NCI-H146 (cell line): ENCODE measurements at places on chromosomes 7 and 10.

- peak; percentile 13 for DNase-seq
These were observed 137.5 kb upstream of the MKLN1 start for GRCh38 chr7:131190146-131190545.

DNA sequence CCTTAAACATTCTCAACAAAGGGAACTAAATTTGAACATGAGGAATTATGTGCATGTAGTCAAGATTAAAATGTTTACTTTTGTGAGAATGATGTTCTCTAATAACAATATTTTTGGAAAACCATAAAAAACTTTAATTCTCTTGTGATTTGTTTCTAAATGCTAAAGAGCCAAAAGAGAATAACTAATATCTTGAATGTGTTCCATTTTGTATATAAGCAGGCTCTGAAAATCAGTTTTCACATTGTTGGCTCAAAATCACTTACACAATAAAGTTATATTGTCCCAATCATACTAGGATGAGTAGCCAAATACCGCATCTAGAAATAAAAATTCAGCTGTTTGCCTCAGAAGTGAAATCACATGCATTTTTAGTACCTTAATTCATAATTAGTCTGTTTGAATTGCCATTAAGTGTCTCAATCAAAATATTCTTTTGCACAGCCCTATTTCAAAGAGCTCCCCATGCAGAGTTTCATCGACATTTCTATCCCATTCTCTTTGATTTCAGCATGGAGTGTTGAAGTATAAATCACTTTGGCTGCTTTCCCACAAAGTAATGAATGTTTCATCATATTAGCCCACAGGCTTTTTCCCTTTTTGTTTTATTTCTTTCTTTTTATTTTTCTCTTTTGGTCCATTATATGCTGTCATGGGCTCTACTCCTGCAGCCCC is 420.3 kb upstream of the POM121L12 start:
- no peak for DNase-seq

DNA sequence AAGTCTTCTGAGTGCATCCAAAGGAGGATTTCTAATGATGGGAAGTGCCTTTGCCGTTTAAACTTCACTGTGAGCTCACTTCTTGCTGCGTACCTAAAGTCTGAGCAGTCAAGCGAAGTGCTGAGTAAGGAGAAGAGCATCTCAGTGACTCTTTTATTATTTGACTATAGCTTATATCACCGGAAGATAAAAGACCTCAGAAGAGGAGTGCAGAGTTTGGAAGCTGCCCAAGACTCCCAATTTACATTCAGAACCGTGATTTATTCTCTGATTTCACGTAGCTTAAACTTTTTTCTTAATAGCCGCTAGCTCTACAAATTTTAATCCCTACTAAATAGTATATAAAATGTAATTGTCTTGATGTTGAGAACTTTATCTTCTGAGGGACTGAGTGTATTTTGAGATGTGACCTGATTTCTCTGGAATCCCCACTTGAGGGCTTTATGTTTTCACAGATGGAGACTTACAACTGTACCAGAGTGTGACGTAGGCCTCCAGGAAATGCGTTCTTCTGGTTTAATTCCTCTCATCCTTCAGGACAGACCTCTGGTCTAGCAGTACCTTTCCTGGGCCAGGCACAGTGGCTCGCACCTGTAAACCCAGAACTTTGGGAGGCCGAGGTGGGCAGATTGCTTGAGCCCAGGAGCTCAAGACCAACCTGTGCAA is 51.1 kb downstream of the CAMK1D start:
- no peak for DNase-seq

- no peak for DNase-seq
These were observed 104.2 kb downstream of the CTTNBP2 start for GRCh38 chr7:117769085-117769484.

GRCh38 chr10:77977016-77977415 is 50.5 kb upstream of the DLG5 start:
- DNase-seq, result no peak

- no peak for DNase-seq
These were observed 16.5 kb upstream of the FXYD4 start for GRCh38 chr10:43354879-43355380.

DNA sequence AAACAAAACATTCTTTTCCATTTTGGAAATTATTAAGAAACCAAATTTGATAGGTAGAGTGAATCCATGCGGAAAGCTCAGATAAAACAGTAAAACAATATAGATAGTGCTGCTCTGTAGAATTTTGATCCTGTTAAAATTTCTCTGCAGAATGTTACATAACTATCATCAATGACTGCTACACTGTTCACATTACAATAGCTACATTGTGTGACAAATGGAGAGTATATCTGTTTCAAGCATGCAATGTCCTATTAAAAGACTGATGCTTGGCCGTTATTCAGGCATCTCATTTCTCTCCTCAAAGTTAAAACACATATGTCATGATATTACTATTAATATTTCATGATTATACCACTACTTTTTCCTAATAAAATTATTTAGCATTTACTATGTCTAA is 14.7 kb upstream of the TMEM106B start:
- DNase-seq, result no peak

DNA sequence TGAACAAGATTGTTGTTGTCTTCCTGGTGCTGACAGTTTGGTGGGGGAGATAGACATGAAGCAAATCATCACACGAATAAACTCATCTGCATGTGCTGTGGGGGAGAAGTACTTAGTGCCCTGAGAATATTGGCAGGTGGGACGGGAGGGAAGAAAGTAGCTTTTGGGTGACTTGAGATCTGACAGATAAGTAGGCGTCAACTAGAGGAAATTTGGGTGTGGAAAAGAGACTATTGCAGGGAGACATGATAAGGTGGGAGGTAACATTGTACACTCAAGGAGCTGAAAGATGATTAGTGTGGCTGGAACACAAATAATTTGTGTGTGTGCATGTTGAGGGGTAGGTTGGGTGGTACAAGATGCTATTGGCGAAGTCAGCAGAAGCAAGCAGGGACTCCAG is 30.1 kb downstream of the CNNM2 start:
- no peak for DNase-seq

DNA sequence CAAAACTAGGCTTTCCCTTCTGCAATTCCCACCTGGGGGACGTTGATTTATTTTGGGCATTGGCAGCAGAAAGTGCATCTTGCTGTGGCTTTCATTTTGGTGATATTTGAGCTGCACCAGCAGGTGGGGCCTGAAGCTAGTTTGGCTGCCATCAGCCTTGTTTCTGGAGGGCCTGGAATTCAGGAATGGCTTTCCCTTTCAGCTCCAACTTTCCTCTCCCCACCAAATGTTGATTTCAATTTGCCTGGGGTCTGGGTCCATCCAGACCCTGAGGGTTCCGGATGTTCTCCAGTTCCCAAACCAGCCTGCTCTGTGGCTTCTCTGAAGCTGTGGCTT is 640.4 kb downstream of the TYW1 start:
- no peak for DNase-seq

DNA sequence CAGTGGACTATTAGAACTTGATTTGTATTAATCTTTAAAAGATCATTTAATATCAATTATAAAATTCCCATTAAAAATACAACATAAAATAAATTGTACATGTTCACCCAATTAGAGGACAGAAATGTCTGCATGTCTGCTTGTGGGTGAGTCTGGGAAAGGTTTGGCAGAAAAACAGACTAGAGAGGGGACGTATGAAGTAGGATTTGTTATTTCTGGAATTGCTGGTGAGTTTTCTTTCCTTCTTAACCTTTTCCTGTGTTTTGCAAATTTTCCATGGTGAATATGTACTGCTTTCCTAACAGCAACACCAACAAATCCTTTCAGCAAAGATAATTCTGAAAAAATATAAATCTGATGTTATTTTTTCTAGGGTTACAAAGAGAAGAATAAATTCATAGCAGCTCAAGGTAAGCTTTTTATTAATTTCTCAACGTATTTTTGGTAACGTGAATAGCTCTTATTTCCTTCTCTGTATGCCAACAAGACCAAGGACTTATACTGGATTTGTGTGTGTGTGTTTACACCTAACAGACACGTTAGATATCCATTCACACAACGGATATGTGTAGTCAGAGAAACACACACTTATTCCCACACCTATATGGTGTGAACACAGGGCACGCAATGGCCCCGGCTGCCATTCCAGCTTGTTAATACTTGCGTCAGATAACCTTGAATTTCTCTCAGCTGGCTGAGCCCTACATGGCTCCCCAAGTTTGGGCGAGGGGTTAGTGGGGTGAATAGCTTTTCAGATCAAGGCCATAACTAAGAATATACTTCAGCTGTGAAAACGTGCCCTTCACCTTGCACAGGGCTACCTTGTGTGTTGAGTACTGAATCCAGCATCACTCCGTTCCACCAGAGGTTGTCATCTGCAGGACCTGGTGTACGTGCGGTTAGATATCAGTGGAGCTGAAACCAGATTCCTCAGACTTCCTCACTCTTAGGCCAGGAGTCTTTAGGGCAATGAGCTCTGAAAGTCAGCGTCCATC is 64.6 kb downstream of the MKI67 start:
- DNase-seq, result no peak

DNA sequence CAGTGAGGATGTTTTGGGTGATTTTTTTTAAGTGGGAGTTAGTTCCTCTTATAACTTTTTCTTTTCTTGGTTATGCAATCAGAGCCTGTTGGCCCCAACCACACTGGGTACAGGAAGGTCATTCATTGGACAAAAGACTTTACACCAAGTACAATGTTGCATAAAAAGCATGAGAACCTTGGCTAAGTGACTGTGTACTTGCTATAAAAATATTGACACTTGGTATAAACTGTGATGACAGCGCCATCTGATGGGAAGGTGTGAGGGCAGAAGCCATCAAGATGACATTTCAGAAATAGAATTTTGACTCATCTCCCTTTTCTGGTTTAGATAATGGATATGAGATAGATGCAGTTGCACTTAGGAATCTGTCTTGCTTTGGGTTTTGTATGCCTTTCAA is 126.4 kb upstream of the CCDC6 start:
- DNase-seq, result peak; percentile 62

- DNase-seq, result no peak
These were observed 72.7 kb upstream of the AOAH start for GRCh38 chr7:36796850-36797536.

DNA sequence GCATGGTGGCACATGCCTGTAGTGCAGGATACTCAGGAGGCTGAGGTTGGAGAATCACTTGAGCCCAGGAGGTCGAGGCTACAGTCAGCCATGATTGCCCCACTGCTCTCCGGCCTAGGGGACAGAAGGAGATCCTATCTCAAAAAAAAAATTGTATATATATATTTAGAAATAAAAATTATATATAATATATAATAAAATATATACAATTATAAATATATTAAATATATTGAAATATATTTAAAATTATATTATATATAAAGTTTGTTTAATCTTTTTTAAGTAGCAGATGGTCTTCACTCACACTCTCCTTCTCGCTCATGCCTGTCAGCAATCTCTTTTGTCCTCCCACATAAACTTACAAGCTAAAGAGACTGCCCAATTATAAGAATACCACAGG is 58.5 kb downstream of the LMBR1 start:
- no peak for DNase-seq

- DNase-seq, result no peak
These were observed 44.0 kb upstream of the GRID1 start for GRCh38 chr10:86410542-86411124.

DNA sequence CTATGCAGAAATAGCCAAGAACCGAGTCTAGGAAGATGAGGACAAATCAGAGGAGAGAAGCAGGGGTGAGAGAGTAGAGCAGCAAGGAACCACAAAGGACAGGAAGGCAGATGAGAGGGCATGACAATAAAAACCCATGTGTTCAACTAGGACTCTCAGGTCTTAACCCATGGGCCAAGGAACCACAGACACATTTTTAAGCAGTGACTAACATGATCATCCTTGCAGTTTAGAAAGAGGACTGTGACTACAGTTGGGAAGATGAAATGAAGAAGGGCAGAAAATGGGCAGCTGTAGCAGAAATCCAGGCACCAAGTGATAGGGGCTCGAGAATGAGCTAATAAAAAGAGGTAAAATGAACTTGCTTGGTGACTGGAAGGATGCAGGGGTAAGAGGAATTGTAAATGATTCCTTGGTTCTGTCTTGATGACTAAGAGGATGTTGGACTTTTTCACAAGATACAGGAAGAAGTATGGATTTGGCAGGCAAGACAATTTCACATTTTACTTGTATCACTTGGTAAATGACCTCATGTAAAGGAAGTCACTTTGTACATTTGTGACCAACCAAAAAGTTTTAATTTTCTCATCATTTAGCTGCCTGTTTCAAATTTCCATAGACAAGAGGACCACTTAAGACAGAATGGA is 22.8 kb downstream of the SGMS1 start:
- no peak for DNase-seq

DNA sequence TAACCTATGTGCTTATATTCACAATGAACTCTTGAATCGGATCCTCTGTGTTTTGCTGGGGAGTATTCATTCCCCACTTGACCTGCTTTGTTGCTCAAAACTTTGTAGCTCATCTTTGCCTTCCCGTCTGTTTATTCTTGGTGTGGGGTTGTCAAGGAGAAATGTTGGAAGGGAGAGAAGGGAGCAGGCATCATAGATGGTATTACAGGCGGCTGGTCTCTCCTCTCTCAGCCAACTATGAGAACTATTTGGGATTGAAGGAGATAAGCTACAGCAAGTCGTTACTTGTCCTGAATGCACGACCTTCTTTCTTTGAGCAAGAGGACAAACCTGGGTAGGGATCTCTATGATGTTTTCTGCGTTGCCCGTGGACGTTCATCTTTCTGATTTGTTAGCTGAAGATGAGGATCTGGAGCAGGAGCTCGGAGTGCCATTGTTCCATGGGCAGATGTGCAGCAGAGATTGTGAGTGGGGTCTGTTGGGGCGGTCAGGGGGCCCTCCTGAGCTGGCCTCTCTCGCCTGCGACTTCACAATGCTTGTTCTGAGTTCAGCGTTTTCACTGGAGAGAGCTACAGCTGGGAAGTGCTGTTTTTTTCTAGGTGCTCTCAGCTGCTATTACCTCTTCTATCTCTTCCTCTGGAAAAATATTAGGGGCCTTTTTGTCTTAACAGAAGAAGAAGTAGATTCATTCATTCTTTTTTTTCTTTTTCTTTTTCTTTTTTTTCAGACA is 126.9 kb upstream of the KLF6 start:
- DNase-seq, result no peak

DNA sequence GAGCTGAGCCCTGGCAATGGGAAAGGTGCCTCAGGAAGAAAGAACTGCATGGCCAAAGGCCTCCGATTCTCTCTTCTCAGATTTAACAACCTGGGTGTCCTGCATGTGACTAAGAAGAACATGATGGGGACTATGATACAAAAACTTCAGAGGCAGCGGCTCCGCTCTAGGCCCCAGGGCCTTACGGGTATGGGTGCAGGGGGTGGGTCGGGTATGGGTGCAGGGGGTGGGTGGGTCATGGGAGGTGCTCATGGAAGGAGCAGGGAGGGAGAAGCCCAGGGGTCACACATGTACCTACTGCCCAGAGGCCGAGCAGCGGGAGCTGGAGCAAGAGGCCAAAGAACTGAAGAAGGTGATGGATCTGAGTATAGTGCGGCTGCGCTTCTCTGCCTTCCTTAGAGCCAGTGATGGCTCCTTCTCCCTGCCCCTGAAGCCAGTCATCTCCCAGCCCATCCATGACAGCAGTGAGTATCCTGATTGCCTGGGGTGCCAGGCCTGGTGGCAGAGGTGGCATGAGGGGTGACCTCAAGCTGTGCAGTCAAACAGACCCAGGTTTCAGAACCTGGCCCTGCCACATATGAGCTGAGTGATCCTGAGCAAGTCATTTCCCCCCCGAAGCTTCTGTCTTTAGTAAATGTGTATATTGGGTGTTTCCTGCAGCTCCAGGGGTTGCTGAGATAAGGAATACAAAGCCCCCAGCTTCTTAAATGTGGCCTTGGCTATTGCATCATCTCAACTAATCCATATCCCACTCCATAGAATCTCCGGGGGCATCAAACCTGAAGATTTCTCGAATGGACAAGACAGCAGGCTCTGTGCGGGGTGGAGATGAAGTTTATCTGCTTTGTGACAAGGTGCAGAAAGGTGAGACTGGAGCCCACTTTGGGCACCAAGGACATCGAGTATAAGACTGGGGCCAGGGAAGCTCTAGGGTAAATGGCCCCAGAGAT is 2.0 kb downstream of the NFKB2 start:
- DNase-seq, result no peak
